ENCODE measurements at places on chromosomes 6 and 20.

- DNase-seq: no peak
Measured at GRCh38 chr6:10259671-10260070, 155.2 kb downstream of the TFAP2A start.

DNA sequence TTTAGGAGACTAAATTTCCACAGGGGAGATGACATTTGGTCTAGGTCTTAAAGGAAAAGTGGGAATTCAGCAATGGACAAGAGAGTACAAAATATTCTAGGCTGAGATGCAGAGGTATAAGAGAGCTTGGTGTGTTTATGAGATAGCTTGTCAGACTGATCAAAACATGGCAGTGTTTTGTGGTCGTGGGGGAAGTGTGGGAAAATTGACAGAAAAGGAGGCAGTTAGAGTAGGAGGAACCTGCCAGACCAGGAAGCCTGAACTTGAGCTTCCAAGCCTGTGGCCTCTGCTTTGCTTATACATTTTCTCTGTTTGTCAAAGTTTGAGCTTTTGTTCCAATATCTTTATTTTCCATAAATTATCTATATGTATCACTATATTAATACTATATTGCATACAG is 69.5 kb upstream of the MAP3K7 start:
- DNase-seq: no peak

- no peak for DNase-seq
Measured at GRCh38 chr6:155690820-155691219, 235.2 kb upstream of the NOX3 start.

DNA sequence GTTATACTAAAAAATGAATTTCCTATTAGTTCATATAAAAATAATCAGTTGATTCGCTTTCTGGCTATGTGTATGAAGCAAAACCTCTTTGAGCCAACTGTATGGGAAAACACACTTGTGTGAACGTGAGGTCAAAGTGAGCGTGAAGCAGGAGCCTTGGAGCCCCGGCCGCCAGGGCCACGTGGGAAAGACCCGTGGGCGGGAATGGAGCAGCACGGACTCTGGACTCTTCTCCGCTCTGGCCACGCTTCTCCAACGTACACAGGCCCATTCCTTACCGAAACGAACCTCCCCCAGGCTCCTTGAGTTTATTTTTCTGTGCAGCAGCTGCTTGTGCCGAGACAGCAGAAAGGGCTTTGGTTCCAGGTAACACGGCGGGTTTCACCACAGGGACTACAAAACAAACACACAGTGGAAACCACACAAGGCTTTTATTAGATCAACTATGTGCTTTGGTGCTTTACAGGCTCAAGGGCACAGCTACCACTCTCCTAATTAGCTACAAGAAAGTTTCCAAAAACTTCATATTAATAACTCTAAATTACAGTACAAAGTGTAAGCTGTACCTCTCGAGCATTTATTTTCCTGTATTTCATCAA is 62.7 kb downstream of the TAF4 start:
- DNase-seq: no peak

DNA sequence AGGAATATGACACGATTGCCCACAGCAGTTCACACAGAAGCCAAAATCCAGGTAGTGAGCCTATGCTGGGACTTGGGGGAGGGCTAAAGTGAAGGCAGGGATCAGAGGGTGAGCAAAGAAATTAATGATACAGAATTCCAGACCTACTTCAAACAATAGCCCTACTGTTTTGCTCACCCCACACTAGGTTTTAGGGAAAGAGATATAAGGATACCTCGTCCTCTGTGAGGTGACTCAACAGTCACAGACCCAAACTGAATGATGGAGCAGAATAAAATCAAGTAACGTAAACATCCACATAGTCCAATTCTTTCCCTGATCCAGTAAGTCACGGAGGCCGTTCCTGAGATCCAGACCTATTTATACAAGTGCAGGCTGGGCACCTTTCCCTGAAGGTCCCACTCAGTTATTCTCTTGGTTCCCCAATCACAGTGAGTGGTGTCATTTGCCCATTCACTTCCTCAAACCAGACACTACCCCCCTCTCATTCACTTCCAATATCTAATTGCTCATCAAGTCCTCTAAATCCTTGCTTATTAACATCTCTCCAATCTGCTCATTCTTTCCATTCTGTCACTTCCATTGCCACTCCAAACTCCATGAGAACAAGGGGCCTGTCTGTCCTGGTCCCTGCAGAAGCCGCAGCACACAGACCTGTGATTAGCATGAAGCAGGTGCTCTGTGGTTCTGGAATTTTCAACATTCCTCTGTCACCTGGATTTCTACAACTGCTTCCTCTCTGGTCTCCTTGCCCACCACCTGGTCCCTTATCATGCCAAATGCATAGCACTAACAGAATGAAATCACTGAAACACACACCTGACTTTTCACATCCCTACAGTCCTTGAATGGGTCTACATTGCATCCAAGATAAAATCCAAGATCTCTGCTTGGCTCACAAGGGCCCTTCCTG is 55.9 kb downstream of the ATXN1 start:
- peak; percentile 79 for DNase-seq

DNA sequence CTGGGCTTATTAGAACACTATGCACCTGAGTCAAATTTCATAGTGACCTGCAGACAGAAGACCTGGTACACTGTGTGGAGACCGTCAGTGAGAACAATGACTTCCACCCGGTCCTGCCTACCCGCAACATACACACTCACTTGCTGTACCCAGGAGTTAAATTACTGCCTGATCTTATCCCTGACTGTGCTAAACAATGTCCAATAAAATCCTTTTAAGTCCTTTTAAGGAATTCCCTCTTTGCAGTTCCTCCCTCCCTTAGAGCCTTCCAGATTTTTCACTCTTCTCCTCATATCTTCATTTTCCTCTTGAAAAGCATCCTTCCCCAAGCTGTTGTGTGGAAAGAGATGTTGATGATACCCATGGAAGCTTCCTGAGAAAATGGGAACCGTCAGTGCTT is 3.4 kb upstream of the KCNG1 start:
- DNase-seq: no peak

- peak; percentile 14 for DNase-seq
Measured at GRCh38 chr6:73314577-73315492, 39.2 kb downstream of the DPPA5 start.

DNA sequence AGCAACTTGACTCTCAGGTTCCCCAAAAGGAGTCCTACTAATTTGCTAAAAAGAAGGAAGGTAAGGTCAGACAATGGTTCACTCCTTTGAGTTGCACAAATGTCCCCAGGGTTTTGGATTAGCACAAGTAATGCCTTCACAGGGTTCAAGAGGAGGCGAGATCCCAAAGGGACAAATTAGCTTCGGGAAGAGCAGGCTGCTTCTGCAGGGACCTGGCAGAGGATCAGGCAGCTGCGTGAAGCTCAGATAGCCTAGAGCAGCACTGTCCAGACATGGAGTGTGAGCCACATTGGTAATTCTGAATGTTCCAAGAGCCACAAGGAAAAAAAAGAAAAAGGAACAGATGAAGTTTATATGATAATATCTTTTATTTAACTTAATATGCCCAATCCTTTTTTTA is 115.4 kb downstream of the CFAP61 start:
- DNase-seq: no peak

GRCh38 chr6:154602296-154602695 is 91.8 kb upstream of the CNKSR3 start:
- DNase-seq: no peak

DNA sequence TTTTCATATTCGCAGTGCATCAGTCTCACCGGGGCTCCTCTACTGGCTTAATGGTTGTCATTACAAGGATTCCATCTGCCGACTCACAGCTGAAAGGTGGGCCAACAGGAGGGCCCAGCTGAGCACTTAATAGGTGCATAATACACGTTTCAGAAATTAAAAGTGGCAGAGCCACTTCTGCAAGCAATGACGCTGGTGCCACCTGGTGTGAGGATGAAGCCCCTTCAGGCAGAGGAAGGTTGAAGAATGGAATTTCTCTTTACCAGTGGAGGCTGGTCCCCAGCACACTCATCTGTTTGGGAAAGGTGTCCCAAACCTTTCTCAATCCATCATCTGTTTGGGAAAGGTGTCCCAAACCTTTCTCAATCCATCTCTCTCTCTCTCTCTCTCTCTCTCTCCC is 8.2 kb upstream of the STMND1 start:
- DNase-seq: peak; percentile 10

DNA sequence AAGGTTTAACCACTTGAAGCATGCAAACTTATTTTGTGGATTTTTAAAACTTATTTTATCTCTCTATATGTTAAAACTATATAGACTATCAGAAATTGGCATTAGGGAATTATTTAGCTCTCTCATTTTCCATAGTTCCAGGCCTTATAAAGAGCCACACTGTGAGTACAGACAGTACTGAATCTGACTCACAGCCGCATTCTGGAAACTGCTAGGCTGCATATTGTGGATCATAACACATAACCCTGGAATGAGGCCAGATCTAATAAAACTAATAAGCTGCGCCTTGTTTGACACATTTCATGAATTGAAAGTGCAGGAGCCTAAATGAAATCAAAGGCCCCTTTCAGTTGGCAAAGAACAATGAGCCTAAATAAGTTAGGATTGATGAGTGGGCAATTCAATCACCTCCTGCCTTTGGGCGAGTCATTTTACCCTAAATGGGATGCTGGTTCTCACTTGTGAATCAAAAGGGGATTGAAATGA is 308.4 kb downstream of the PACRG start:
- no peak for DNase-seq

- no peak for DNase-seq
Measured at GRCh38 chr6:72218125-72218524, 331.8 kb downstream of the RIMS1 start.

- no peak for DNase-seq
Measured at GRCh38 chr6:45118754-45119153, 209.4 kb upstream of the RUNX2 start.

DNA sequence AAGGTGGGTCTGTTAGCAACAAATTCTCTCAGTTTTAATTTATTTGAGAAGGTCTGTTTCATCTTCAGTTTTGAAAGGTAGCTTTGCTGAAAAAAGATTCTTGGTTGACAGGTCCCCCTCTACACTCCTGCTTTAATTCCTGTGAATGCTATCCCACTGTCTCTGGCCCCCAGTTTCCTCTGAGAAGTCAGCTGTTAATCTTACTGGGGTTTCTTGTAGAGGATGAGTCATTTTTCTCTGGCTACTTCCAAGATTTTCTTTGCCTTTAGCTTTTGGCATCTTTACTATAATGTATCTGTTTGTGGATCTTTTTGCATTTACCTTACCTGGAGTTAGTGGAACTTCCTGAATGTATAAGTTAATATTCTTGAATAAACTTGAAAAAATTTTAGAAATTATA is 122.7 kb downstream of the MMS22L start:
- no peak for DNase-seq

DNA sequence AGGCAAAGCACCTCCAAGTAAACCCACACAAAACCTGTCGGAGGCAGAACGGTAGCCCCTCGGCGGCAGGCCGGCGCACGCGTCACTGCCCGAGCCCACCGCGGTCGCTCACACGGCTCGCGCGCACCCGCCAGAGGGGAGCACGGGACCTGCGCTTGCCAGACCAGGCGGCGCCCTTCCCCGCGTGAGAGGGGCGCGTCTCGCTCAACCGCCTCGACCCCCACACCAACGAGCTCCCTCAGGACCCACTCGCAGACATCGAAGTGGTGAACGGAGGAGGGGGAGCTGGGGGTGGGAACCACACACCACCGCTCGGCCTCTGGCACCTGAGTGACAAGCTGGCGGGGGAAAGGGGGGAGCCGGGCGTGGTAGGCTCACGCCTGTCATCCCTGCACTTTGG is 1513.4 kb upstream of the DEFB115 start:
- no peak for DNase-seq

DNA sequence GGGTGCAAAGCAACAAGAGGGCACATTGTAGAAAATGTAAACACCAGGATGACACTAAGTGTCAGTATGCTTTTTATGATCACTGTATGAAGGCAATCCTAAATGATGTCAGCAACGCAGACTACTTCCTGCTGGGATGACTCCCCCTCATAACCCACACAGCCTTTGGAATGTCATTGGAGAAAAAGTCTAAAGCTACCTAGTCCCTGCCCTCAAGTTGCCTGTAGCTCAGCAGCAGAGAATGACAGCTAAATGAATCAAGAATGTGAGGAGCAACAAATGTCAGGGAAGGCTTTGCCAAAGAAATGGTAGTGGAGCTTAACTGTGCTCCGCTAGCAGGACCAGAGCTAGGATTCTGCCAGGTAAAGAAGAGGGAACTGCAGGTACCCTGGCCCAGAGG is 555.6 kb downstream of the CD83 start:
- no peak for DNase-seq

GRCh38 chr6:81950877-81951276 is 198.4 kb upstream of the TENT5A start:
- no peak for DNase-seq

GRCh38 chr20:46251211-46251673 is 57.1 kb downstream of the CDH22 start:
- no peak for DNase-seq

GRCh38 chr6:130565696-130566095 is 199.9 kb downstream of the TMEM200A start:
- no peak for DNase-seq

- DNase-seq: peak; percentile 61
Measured at GRCh38 chr6:36780442-36781177, 58.6 kb downstream of the CPNE5 start.

DNA sequence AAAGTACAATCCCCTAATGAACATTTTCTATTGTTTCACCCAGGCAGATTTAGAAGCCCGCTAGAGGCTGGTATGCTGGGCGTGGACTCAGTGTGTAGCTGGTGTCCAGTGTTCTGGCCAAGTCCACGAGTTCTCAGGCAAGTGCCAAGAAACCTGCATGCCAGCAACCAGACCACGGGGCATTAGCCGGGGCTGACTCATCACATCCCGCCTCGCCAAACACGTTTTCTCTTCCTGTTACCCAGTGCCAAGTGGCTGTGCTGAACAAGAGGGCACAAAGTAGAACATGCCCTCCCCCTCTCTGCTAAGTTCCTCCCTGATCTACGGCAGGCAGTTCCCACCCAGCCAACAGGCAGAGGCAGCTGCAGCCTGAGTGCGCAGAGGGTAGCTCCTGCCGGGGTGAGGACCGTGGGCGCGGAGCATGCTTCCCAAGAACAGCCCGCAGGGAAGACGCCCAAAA is 29.6 kb downstream of the RAMACL start:
- peak; percentile 92 for DNase-seq

DNA sequence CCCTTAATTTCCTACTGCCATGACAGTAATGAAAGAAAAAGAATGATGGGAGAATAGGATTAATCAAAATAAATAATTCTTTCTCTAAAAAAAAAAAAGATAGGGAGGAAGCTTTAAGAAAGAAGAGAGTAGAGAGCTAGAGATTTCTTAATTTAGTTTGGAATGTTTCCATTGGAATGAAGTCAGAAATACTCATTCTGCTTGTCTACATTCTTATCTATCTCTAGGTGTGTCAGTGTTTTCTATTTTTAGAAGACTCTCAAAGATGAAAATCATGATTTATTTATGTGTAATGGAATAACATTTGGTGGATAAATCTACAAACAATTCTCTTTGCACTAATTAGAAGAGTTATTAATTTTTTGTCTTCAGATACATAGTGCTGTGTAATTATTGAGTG is 38.0 kb upstream of the HIVEP1 start:
- no peak for DNase-seq

GRCh38 chr20:40811660-40812414 is 122.8 kb upstream of the MAFB start:
- no peak for DNase-seq

Measured in suppressor macrophage (primary cell).